ENCODE measurements at places on chromosomes 5 and 9.

DNA sequence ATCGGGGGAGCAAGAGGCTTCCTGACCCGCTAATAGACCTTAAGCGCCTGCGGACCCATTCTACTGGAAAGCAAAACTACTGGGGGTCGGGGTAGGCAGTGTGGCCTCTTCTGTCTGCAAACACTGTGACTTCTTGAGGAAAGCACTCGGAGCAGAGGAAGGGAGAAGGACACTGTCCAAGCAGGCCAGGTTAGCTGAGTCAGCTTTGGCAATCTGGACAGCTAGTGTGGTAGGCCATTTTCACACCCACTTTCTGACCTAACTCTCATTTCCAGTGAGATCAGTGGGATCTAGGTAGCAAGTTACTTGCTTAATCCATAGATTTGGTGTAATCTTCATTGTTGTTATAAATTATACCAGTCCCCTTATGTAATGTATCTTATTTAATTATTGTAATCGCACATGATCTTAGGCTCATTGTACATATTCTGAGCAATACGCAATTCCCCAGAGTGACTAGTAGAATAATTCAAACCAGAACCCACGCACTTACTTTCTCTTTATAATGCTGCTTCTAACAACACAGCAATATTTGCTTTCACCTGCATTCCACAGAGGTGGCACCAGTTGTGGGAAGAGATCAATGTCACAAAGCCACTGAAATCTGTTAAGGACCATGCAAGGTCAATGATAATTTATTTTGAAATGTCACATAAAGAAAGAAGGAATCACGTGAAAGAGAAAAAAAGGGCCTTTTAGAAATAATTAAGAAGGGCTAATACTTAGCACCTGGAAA is 82.9 kb downstream of the NREP start:
- no peak for DNase-seq

DNA sequence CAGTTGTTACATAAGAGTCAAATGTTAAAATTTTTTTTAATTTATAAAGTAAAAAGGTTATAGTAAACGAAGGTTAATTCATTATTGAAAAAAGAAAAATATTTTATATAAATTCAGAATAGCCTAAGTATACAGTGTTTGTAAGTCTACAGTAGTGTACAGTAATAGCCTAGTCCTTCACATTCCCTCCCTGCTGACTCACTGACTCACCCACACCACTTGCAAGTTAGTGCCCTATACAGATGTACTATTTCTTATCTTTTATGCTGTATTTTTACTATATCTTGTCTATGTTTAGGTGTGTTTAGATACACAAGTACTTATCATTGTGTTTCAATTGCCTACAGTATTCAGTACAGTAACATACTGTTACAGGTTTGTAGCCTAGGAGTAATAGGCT is 57.6 kb downstream of the MAMDC2 start:
- no peak for DNase-seq

GRCh38 chr5:93891491-93892480 is 150.4 kb upstream of the POU5F2 start:
- DNase-seq = no peak

DNA sequence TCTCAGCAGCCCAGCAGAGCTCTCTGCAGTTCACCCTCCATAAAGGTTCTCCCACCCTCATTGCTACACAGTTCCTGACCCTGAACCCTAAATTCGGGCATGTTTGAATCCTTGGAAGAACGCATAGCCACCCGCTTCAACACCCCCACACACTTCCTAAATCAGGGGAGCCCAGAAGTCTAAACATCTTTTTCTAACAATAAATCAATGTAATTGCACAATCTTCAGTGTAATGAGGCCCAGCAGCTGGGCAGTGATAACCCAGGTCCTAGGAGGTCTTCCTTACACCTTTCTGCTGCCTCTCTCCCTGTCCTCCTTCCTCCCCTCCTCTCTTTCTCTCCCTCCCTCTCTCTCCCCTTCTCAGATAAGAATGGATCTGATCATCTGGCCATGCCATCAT is 88.0 kb downstream of the IRX2 start:
- DNase-seq = no peak

- no peak for DNase-seq
Measured at GRCh38 chr9:29799227-29799626, 2225.9 kb upstream of the C9orf72 start.

GRCh38 chr5:2684606-2685005 is 66.9 kb downstream of the IRX2 start:
- DNase-seq = no peak

DNA sequence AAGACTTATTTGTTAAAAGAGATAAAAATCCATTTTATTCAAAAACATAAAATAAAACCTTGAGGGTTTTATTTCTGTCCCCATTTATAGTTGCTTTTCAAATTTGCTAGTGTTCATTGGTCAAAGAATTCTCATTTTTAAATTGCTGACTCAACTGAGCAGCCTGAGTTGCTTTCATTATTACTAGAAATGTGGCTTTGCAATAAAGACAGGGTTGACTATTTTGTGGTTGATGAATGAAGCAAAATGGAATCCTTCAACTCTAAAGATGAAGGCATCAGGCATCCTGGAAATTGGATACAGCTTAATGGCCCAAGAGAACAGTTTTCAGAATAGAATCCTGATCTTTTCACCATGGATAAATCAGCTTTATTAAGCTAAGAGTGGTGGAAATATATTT is 23.9 kb upstream of the PPP3R2 start:
- DNase-seq = no peak

- DNase-seq = peak; percentile 40
Measured at GRCh38 chr5:103224118-103224893, 34.3 kb upstream of the MACIR start.

GRCh38 chr5:6568889-6569288 is 64.0 kb downstream of the NSUN2 start:
- no peak for DNase-seq

DNA sequence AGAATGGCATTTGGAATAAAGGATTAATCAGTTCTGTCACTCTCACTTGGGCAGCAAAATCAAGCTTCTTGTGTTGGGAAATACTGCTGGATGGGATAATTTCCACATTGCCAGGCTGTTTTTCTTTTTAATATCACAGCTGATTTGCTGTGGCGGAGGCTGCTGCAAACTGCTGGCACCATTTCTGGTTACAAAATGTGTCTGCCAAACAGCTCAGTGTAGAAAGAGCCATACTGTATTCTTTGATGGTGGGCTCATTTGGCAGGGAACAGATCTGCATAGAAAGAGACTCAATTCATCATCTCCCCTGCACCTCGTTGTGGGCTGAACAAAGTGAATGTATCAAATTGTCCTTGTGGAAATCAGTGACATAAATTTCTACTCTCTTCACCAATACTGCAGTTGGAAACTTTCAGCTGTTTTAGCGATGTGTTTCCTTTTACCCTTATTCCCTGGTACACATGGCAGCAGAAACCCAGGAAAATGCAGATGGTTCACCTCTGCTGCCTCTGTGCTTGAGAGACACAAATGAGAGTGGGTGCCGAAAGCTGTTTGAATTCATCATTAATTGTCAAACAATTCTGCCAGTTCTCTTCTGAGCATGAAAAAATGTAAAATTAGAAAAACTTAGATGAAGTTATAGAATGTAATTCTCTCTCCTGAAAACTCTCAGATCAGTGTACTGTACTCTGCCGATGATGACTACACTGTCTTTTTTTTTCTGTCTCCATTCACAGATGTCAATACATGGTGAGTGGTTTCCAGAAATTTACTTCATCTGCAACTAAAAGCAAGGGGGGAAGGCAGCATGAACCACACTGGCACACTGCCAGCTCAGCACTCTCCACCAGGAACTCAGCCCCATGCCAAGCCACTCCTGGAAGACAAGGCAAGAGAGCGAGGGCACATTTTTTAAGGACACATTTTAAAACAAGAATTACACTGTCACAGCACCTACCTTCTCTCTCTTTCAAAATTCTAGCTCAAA is 75.0 kb downstream of the HMHB1 start:
- no peak for DNase-seq

- DNase-seq = no peak
Measured at GRCh38 chr9:74800226-74800625, 87.5 kb downstream of the TRPM6 start.

DNA sequence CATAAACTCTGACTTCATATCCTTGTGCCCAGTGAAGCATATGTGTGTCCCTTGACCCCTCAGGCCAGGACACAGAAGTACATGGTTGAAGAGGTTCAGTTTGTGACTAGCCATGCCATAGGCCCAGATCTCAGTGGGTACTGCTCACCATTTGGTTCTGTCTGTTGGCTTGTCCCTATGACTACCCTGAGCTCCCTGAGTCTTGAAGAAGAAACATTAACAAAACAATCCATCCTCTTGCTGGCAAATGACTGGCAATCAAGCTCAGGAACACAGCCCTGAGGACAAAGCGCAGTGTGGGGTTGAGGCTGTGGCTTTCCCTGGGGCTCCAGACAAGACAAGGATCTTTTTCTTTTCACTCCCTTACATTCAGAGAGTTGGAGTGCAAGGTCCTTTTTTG is 46.3 kb downstream of the TNFAIP8 start:
- DNase-seq = no peak

GRCh38 chr5:59694411-59694810 is 199.1 kb downstream of the PDE4D start:
- no peak for DNase-seq
